ENCODE measurements at places on chromosomes 5 and 9.

DNA sequence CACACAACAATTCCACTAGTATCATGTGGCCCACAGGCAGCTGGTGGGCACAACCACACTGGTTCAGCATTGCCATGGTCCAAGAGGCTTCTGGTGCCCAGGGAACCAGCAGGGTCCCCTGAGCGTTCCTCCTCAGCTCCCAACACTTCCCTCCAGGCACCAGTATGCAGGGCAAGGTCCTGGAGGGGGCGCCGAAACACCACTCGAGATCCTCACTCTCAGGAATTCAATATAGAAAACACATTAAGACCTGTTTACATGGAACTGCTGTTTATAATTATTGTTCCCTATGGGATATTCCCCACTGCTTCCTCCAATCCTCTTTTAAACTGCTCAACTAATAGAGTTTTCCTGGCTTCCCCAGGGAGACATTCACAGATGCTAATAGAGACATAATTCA is 91.9 kb upstream of the GABRP start:
- no peak for DNase-seq

GRCh38 chr9:27800159-27800558 is 226.9 kb upstream of the C9orf72 start:
- DNase-seq, result peak; percentile 27

- no peak for DNase-seq
Observed at GRCh38 chr5:179895861-179896260, 11.8 kb downstream of the TBC1D9B start.

DNA sequence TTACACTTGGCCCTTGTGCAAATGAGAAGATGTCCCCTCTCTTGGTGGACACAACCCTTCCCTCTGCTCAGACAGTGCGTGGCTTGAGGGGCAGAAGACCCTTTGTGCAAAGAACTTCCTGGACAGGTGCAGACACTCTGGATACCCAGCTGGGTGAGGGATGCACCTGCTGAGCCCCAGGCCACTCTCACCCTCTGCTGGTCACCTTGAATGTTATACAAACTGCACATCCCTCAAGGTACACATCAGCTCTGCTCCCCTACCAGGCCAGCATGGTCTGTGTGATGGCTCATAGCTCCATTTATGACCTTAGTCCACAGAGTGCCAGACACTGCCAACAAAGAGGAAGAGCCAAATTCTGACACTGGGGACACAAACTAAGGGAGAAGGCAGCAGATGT is 3.1 kb upstream of the DIRAS2 start:
- no peak for DNase-seq

GRCh38 chr9:18324928-18325745 is 148.8 kb upstream of the ADAMTSL1 start:
- DNase-seq, result no peak

DNA sequence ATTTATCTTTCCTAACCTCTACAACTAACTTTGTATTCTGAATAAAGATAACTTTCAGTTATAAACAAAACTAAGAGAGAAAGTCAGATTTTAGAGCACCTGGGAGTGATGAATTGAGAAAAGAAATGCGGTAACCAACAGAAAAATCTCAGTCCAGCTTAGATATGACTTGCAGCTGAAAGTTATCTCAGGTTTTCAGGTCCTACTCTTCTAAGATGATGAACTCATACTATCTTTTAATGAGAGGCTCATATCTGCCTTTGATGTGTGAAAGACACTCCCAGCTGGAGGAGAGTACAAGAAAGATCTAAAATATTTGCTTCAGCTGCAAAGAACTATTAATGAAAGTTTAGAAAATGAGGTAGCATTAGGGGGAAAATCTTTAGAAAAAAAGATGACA is 190.5 kb downstream of the DENND1A start:
- DNase-seq, result no peak

DNA sequence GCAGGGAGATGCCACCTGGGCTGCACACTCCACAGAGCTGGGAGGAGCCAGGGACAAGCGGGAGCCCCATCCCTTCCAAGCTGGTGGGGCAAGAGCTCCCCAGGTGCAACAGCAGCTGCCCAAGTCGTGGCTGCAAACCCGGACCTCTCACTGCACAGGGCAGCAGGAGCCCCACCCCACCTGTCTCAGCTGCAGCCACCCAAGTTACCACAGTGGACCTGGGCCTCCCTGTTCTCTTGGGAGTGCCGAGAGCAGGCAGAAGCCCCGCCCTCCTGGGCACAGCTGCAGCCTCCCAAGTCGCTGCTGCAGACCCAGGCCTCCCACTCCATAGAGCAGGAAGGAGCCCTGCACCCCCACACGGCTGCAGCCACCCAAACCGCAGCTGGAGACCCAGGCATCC is 374.1 kb upstream of the ACO1 start:
- no peak for DNase-seq

DNA sequence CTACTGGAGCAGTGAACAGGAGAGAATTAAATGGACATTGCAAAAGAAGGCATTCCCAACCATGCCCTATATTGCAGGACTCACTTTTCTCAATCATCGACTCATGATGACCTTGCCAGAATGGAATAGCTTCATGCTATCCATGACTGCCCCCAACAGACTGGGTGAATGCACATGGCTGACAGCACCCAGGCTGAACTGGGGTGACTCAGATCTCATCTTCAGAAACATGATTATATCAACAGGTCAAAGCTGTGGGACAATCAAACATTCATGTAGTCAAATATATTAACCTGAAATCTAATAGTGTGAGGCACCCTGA is 34.7 kb upstream of the MIER3 start:
- peak; percentile 90 for DNase-seq

GRCh38 chr9:36870960-36871359 is 163.1 kb downstream of the PAX5 start:
- DNase-seq, result no peak

DNA sequence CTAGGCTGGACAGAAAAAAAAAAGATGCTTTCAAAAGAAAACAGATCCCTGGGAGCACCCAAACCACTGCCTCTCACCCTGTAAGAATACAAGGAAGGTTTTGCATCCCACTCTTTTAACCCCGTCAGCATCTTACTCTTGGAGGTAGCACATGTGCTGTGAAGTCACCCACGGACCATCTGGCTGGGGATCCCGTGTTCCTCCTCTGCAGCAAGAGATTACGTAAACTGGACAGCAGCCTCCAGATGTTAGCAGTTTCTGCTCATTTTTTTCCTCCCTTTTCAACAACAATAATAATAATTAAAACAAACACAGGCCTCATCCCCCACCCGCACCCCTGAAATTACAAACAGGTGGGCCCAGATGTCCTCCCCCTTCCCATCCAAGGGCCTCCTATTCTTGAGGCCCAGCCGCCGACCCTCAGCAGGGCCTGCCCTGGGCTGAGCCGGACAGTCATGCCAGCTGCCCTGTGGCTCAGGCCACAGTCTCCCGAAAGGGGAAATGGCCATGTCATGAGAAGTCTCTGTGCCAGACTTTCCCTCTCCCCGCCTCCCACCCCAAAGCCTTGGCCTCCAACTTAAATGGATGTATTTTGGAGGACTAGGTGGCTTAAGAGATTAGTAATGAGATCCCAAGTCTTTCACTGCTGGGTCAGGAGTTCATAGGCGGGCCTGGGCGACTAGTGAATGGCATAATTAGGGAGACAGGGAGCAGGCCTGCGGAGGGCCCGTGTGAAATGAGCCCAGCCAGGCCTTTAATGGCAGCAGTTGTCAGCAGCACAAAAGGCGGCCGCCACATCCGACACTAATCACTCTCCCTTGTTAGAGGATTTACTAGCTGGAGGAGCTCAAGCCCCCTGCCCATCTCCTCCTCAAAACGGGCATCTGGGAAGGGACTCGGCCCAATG is 165.1 kb downstream of the PAPPA start:
- no peak for DNase-seq

DNA sequence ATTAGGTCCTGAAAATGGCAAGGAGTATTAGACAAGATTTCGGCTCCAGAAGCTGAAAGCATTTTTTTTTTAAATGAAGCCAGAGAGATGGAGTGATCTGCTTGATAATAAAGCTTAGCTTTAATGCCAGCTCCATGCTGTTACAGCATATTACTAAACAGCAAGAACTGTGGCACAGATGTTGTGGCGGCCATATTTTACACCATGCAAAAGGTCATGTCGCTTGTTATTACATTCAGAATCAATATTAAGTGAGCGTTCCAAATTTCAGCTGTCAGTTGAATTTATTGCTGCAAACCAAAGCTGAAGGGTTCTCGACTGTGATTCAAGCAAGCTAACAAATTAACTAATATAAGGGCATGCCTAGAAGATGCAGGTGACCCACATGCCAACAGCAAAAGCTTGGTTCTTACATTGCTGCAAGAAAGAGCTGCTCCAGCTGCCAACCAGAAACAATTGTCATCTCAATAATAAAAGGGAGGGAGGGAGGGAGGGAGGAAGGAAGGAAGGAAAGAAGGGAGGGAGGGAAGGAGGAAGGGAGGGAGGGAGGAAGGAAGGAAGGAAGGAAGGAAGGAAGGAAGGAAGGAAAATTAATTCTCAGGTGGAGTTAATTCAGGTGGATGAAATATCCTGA is 517.7 kb upstream of the WWC1 start:
- DNase-seq, result no peak

- no peak for DNase-seq
Observed at GRCh38 chr5:133459474-133460160, 152.7 kb downstream of the FSTL4 start.

GRCh38 chr9:16358751-16359150 is 511.7 kb downstream of the BNC2 start:
- DNase-seq, result no peak

DNA sequence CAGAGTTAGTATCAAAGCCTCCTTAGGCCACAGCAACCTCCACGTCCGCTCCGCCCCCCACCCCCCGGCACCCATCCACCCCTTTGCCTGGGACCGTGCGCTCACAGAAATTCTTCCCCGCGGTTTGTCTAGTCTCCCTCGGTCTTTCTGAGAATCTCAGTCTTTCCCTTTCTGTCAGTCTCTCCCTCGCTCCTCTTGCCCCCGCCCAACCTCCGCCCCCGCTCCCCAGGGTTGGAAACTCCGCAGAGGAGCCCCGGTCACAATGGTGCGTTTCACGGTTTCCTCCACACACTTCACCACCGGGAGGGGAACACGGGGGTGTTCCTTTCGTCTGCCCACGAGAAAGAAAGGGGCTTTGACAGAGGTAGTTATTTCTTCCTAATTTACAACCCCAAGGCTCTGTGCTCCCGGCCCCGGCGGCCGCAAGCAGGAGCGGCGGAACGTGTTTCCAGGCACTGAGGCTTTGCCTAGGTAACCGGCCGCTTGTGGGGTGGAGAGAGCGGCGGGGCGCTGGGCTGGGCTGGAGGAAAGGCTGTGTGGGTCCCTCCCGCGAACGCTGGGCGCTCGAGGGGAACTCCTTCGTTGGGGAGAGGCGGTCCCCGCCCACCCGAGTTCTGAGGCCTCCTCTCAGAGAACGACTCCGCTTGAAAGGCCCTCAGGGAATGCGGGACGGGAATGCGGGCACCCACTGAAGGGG is 2.1 kb downstream of the NR4A3 start:
- no peak for DNase-seq

DNA sequence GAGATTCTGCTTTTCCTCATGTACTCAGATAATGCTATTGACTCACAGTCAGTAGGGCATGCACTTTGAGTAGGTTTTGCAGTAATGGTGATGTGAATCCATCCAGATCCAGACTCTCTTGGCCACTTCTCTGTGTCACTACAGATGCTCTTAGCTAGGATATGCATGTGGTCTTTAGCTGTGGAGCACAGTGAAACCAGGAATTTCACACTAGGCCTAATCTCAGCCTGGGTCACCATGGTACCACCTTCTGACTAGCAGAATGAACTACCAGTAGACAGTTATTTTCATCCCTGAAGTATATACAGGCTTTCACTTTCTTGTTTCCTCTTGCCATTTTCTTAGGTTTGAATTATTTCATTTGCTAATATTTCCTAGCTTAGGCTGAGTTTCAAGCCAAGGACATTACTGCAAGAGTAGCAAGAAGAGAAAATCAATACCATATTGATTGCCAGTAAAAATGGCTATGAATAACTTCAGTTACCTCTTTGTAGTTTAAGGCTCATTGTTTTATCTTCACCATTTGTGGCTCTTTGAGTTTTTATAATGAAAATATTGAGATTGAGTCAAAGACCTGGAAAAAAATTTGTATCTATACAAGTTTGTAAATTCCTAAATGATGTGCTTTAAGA is 28.4 kb upstream of the CSNK1G3 start:
- DNase-seq, result no peak

- DNase-seq, result no peak
Observed at GRCh38 chr5:157295247-157295646, 29.3 kb downstream of the CYFIP2 start.

- DNase-seq, result no peak
Observed at GRCh38 chr9:37801287-37801850, 772 bp downstream of the DCAF10 start.

- no peak for DNase-seq
Observed at GRCh38 chr5:173457482-173457881, 129.3 kb upstream of the STC2 start.

- no peak for DNase-seq
Observed at GRCh38 chr9:84997472-84997871, 327.9 kb downstream of the NTRK2 start.

GRCh38 chr9:123640792-123641222 is 284.8 kb downstream of the CRB2 start:
- DNase-seq, result no peak

- DNase-seq, result peak; percentile 28
Observed at GRCh38 chr5:138903130-138903775, 28.1 kb upstream of the LRRTM2 start.

GRCh38 chr5:78534905-78535200 is 113.7 kb downstream of the LHFPL2 start:
- DNase-seq, result no peak

GRCh38 chr9:120708526-120709224 is 5.6 kb downstream of the MEGF9 start:
- peak; percentile 62 for DNase-seq

- no peak for DNase-seq
Observed at GRCh38 chr5:133546500-133546899, 65.8 kb downstream of the FSTL4 start.

GRCh38 chr9:87497080-87497603 is 525 bp upstream of the DAPK1 start:
- DNase-seq, result no peak

- DNase-seq, result no peak
Observed at GRCh38 chr5:2691530-2691929, 59.9 kb downstream of the IRX2 start.

GRCh38 chr5:159385536-159385935 is 55.2 kb upstream of the IL12B start:
- DNase-seq, result no peak

GRCh38 chr5:174636094-174636493 is 88.3 kb upstream of the MSX2 start:
- DNase-seq, result no peak

- DNase-seq, result no peak
Observed at GRCh38 chr5:172683645-172684471, 42.8 kb downstream of the NEURL1B start.
